ENCODE measurements at places on chromosomes 12 and 14. TPM values are rescaled to one million over a fixed set of nuclear protein-coding genes. Genes with fewer than 3 reads are reported as not detected.

The HSPA2 gene
- total RNA-seq: 35.4 TPM

The SLC25A47 gene
- total RNA-seq: not detected

The PTMS gene
- total RNA-seq: 854 TPM

The SOAT2 gene
- 0.18 TPM for total RNA-seq

The DPF3 gene
- 0.22 TPM for total RNA-seq

The KRT71 gene
- 0.05 TPM for total RNA-seq
